ENCODE measurements at places on chromosomes 6 and 20.

GRCh38 chr20:52102559-52102958 lies 89.0 kb downstream of the ZFP64 start:
- no peak for DNase-seq

GRCh38 chr20:6635034-6635736 lies 132.3 kb upstream of the BMP2 start:
- DNase-seq: no peak

DNA sequence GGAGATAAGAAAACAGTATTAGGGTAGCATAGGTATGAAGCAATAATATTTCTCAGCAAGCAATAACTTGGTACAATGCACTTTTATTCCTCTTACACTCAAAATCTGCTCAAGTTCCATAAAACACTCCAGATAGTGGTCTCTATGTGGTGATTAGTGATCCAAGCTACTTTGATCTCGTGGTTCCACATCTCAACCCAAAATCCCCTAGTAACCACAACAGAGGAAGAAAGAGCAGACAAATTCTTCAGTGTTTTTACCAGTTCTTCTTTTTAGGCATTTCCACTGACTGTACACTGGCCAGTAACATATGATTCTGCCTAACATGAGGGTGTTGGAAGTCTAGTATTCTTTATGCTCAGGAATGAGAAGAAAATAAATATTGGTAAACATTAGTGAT lies 309.0 kb upstream of the PTCHD4 start:
- no peak for DNase-seq

GRCh38 chr20:7505152-7505834 lies 435.0 kb downstream of the HAO1 start:
- no peak for DNase-seq

DNA sequence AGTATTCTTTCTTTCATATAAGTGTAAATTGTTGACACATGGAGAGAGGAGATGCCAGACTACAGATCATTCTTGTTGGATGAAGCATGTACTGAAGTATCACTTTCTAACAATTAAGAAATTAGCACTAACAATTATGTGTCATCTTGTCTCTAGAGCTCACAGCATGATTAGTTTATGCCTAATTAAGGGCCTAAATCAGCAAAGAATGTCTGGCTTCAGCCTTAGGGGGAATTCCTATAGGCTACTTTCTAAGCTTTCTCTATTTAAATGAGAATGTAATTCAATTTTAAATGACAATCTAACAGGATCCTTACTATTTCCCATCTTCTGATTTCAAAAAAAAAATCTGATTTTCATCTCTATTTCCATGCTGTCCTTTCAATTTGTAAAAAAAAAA lies 371.0 kb downstream of the EPHA7 start:
- no peak for DNase-seq

- no peak for DNase-seq
These were observed 5.3 kb downstream of the HLA-B start for GRCh38 chr6:31351401-31352309.

DNA sequence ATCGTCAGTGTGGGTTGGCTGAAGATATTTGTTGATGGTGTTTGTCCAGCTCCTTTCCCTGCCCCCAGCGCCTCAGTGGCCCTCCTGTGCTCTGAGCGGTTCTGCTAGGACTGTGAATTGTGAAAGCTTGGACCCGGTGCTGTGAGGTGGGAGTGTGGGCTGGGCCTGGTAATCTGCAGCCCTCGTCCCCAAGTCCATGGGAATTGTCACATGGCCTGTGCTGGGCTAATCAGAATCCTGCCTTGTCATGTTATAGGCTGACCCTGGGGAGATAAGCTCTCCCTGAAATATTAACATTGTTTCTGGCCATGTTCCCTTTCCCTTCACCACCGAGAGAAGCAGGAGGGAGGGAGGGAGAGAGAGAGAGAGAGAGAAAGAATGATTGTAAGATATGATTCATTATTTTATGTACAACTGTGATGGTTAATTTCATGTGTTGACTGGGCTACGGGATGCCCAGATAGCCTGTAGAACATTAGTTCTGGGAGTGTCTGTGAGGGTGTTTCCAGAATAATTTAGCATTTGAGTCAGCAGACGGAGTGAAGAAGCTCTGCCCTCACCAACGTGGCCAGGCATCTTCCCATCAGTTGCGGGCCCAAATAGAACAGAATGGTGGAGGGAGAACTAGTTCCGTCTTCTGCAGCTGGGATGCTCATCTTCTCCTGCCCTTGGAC lies 62.4 kb downstream of the TFAP2C start:
- no peak for DNase-seq

GRCh38 chr6:124420116-124420840 lies 542.0 kb upstream of the RNF217 start:
- no peak for DNase-seq

- DNase-seq: peak; percentile 73
These were observed 1.3 kb upstream of the DNAH8 start for GRCh38 chr6:38713812-38714211.

- no peak for DNase-seq
These were observed 30.8 kb upstream of the FKBP1A start for GRCh38 chr20:1423625-1424106.

GRCh38 chr6:117138425-117138824 lies 126.9 kb upstream of the VGLL2 start:
- DNase-seq: no peak

DNA sequence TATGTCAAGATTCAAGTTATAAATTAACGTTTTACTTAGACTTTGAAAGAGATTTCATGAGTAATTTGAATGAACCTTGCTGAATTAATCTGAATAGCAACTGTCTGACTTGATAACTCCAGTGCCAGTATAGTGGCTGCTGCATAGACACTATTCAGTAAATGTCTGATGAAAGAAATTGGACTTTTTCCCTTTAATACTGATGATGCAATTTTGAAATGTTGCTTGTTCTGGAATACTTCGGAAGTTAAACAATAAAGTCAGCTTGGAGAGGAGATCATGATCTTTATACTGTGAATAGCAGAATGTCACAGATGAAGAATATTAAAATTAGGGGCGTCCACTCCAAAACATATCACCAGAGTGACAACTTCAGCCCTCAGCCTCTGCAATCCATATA lies 3.6 kb upstream of the PGBD1 start:
- no peak for DNase-seq

DNA sequence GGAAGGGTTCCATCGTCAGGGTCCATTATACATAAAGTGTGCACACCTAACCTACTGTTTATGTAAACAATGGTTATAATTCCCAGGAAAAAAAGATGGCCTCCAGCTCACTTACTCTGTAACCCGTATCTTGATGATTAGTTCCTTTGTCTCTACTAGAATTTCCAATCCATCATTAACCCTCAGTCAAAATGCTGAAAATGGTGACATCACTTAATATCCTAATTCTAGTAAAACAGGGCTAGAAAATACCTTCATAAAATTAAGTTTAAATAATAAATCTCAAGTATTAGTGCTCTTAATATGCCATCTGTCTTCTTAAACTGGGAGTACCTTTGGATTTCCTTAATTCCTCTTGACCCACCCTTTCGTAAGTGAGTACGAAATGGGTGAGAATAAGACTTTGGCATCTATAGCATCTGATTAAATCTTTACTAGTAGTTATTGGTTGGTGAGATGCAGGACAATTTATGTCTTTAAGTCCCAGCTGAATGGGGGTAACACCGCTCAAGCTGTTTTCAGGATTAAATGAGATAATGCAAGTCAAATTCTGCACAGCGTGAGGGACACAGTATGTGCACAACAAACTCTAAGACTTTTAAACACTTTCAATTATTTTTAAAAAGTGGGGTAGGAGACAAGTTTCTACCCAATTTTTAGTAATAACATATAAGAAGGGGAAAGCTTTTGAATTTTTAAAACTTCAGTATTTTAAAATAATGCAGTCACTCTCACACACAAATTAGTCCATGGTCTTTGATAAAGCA lies 1.6 kb downstream of the HMGN3 start:
- DNase-seq: no peak

- no peak for DNase-seq
These were observed 43.7 kb downstream of the ARHGAP40 start for GRCh38 chr20:38645351-38645750.
